ENCODE measurements at places on chromosomes 1 and 21.

- H3K4me3 ChIP-seq = no peak overlapping the region
- H3K27ac ChIP-seq = no peak overlapping the region
- no peak for ATAC-seq
- H3K4me1 ChIP-seq = peaks cover 5% of the 10 kb centered on the region
- H3K36me3 ChIP-seq = no peaks in the 10 kb centered on the region
Observed at GRCh38 chr1:77553568-77554291, 128.7 kb downstream of the ZZZ3 start.

DNA sequence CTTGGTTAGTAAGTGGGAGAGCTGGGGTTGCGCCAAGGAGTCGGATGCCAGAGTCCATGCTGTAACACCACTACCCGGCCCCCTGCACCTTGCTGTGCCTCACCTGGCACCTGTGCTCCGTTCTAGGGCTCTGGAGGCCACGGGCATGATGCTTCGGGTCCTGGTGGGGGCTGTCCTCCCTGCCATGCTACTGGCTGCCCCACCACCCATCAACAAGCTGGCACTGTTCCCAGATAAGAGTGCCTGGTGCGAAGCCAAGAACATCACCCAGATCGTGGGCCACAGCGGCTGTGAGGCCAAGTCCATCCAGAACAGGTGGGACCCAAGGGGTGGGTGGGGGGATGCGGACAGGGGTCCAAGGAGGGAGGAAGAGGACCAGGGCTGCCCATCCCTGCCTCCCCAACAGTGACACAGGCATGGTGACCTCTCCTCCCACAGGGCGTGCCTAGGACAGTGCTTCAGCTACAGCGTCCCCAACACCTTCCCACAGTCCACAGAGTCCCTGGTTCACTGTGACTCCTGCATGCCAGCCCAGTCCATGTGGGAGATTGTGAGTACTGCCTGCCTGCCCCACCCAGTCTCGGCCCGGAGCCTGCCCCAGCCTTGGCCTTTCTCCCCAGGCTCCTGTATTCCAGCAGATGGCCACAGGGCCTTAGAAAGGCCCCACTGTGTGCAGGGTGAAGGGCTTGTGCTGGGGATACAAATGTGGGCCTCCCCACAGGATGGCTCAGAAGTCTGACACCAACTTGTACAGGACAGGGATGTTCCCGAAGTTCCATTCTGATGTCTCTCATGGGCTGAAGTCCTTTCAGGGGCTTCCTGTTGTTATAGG lies 9.6 kb upstream of the HTR6 start:
- peaks cover 9% of the 10 kb centered on the region for H3K4me1 ChIP-seq
- H3K27me3 ChIP-seq = no peaks in the 10 kb centered on the region
- H3K4me3 ChIP-seq = no peak overlapping the region

- H3K27me3 ChIP-seq = no peaks in the 10 kb centered on the region
- peaks cover 95% of the 10 kb centered on the region for H3K36me3 ChIP-seq
- no peak overlapping the region for H3K4me3 ChIP-seq
- peak; percentile 91 for ATAC-seq
Observed at GRCh38 chr1:19240673-19241538, 10.4 kb downstream of the EMC1 start.

DNA sequence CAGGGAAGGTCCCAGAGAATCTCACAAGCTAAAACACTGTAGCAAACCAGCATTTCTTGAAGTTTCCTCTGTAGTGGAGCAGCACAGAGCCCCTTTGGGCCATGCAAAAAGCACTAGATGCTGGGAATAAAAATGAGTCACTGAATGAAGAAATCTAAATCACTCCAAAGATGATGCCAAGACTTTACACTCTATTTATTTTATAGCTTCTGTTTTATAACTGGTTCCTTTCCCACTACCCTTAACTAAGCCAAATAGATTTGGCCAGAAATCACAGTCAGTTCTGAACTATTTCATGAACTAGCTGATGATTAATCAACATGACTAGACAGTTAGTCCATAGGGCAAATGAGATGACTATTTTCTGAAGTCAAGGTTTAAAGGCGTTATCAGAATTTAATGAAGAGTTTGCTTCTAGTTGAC lies 89.5 kb downstream of the SCMH1 start:
- H3K4me1 ChIP-seq = no peaks in the 10 kb centered on the region
- H3K36me3 ChIP-seq = peaks cover 44% of the 10 kb centered on the region
- no peak for ATAC-seq

GRCh38 chr1:5909576-5910275 lies 82.5 kb downstream of the NPHP4 start:
- no peak for ATAC-seq
- peak overlapping the region; percentile 0 for H3K27ac ChIP-seq
- no peaks in the 10 kb centered on the region for H3K27me3 ChIP-seq
- peaks cover 3% of the 10 kb centered on the region for H3K36me3 ChIP-seq
- H3K4me1 ChIP-seq = no peaks in the 10 kb centered on the region

DNA sequence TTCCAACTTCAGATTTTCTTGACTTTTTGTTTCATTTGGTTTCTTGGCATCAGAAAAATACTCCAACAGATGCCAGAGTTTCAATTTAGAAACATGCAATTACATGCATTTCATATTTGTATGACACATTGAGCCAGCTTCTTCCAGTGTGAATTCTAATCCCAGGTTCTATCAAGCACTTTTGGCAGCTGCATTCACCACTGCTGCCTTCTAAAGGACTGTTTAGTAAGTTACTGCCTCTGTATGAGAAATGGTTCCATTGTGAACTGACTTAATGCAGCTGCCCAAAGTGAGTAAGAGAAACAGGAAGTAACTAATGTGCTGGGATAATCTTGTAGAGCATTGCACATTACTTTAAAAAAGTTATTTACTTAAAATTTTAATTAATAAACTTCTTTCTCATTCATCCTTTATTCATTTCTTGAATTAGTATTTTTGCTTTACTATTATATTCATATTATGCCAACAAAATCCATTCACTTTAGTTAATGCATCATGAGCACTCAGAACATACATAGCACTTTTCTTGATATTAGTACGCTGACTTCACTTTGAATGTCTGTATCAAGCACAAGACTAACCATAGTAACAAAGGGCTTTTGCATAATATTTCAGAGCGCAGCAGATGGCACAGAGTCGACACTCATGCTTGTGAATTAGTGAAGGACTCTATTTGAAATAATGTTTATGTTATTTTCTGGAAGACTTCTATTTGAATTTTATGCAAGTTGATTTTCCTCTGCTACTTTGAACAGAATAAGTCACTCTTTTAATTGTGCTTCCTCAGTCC lies 9.8 kb downstream of the RGS18 start:
- no peak overlapping the region for H3K4me3 ChIP-seq
- H3K36me3 ChIP-seq = no peaks in the 10 kb centered on the region
- peak; percentile 38 for ATAC-seq
- H3K27ac ChIP-seq = no peak overlapping the region
- H3K27me3 ChIP-seq = no peaks in the 10 kb centered on the region

DNA sequence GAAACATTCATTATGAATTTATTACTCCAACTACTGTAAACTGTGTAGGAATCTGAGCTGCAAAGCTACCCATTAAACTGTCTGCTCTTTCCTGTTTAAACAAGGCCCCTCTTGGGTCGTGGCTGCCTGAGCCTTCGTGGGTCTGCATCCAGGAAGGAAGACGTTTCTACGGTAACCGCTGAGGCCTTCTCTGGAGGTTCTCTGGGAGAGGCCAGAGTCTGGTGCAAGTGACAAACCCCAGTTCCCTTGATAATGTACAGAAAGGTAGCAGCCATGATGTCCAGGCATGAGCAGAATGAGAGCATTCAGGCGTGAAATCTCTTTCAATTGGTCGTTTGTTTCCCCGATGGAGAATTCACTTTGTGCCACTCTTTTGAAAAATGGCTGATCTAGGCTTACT lies 350.2 kb downstream of the PLPP3 start:
- no peak for ATAC-seq
- H3K4me3 ChIP-seq = no peak overlapping the region
- H3K4me1 ChIP-seq = no peaks in the 10 kb centered on the region
- no peak overlapping the region for H3K27ac ChIP-seq
- peaks cover 8% of the 10 kb centered on the region for H3K27me3 ChIP-seq
- H3K36me3 ChIP-seq = no peaks in the 10 kb centered on the region

DNA sequence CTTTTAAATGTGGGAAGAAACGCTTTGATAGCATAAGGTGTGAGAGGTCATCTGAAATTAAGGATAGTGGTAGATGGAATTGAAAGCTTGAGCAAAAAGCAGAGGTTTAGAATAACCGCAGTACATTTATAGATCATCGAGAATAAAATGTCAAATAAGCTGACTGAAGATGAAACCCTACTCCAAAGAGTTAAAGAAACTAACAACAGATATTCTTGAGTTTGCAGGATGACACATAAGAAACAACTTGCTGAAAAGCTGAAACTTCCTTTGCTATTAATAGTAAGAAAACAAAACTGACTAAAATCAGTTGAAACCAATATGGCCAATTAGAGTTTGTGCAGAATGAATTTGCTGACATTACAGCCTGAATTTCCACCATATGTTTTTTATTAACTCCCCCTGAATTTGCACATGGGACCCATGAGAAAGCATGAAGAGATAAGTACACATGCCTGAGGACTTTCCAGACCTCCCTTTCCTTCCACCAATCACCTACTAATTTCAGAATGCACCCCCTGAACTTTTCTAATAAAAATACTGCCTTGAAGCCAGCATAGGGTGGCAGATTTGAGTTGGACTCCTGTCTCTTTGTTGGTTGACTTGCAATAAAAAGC lies 1.7 kb upstream of the C1orf185 start:
- H3K4me3 ChIP-seq = no peak overlapping the region
- ATAC-seq = no peak
- H3K36me3 ChIP-seq = no peaks in the 10 kb centered on the region
- no peak overlapping the region for H3K27ac ChIP-seq
